ENCODE measurements at places on chromosomes 2 and 18.
A peak's percentile ranks its signal among the peaks of the same experiment; 100 is the strongest.

- DNase-seq = no peak
These were observed 43.1 kb upstream of the SELENOI start for GRCh38 chr2:26302846-26303245.

- DNase-seq = no peak
These were observed 261.4 kb downstream of the EPHA4 start for GRCh38 chr2:221310730-221311129.

- no peak for DNase-seq
These were observed 51.7 kb downstream of the RBKS start for GRCh38 chr2:27838502-27838901.

DNA sequence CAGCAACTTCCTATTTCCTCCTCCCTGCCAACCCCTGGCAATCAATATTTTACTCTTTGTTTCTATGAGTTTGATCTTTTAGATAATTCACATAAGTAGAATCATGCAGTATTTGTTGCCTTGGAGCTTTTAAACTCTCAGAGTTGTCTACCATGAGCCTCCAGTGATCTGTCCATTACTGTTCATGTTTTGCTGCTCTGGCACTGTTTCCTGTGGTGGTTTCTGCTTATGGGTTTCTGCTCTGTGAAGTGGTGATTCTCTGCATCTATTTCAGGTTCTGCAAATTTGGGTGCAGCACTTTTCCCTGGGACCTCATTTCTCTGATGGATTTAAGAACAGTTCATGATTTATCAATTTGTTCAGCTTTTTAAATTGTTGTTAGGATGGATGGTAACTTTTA lies 908.1 kb upstream of the FANCL start:
- no peak for DNase-seq

- DNase-seq = no peak
These were observed 114.1 kb downstream of the RIF1 start for GRCh38 chr2:151523850-151524249.

- DNase-seq = no peak
These were observed 209.1 kb downstream of the KCNH7 start for GRCh38 chr2:162629499-162629898.

- DNase-seq = no peak
These were observed 42.4 kb downstream of the POMC start for GRCh38 chr2:25125976-25126375.

- DNase-seq = no peak
These were observed 75.5 kb downstream of the TRABD2A start for GRCh38 chr2:84805250-84805958.

GRCh38 chr2:11103984-11104793 lies 51.1 kb upstream of the SLC66A3 start:
- no peak for DNase-seq

DNA sequence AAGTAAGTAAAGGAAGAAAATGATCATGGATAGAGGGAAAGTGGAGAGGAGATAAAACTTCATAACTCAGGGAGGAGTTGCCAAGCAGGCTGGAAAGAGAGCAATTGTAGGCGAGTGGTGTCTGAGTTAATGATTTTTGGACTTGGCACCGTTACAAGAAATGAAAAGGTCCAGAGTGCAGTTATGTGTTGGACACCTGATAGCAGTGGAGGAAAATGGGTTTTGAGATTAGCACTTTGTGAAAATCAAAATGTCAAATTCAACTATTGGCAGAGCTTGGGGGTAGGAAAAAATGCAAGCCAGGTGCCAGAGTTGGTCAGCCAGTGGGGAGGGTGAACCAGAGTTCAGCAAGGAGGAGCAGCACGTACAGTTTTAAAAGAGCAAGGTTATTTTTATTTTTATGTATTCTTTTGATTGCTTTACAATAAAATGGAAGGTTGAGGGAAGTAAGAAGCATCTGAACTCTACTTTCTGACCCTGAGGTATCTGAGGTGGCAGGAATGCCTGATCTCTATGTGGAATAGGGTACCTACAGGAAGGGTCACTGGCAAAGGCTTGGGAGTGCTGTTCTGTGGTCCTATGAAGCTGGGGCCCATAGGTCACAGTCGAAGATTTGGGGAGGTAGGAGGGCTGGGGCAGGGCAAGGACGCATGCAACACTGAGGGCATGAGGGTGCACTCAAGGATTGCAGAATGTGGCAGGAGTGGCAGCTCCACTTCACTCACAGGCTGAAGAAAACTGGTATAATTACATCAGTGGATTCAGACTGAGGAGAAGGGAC lies 127.5 kb downstream of the CD8B2 start:
- no peak for DNase-seq

DNA sequence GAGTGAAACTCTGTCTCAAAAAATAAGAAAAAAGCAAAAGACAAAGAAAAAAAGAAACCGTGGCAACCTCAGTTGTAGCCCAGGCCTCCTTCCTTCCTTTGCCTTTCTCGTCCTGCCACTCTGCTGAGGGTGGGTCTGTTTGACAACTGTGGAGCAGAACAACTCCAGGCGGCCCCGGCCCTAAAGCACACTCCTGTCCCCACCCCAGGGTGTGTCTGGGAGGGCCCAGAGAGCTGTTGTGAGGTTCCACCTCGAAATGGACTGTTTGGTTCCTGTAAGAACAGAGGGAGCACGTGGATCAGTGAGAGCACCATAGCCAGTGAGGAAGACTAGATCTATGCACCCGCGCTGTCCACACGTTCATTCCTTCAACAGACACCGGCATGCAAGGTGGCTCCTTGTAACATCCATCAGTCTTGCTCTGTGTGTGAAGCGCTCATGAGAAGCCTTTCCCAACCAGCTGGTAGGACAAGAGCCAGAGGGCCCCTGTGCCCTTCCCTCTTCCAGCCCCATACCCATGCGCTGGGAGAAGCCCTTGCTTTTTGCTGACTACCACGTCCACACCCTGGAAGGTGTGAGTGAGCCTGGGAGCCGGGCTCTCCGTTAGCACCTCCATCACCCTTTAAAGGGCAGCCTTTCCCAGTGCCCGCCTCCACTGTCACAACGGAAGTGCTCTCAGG lies 61.6 kb downstream of the SOWAHC start:
- no peak for DNase-seq

GRCh38 chr2:100485396-100485795 lies 15.1 kb downstream of the NMS start:
- DNase-seq = no peak

GRCh38 chr2:153875801-153876466 lies 4.2 kb downstream of the GALNT13 start:
- no peak for DNase-seq

DNA sequence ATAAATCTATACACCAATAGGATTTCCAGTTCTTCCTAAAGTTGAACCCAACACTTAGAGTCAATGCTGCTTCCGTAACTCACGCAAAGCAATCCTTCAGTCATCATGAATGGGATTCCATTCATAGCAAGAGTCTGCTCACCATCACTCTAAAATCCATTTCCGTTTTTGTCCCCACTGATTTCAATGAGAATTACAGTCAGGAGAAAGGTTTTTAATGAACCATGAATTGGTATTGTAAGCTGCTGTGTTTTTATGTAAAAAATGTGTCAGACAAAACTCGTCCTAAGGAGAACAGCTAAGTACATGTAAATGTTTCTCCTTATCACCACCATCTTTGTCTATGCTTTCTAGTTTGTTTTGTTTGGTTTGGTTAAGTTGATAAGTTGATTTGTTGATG lies 391.5 kb downstream of the IRS1 start:
- no peak for DNase-seq

DNA sequence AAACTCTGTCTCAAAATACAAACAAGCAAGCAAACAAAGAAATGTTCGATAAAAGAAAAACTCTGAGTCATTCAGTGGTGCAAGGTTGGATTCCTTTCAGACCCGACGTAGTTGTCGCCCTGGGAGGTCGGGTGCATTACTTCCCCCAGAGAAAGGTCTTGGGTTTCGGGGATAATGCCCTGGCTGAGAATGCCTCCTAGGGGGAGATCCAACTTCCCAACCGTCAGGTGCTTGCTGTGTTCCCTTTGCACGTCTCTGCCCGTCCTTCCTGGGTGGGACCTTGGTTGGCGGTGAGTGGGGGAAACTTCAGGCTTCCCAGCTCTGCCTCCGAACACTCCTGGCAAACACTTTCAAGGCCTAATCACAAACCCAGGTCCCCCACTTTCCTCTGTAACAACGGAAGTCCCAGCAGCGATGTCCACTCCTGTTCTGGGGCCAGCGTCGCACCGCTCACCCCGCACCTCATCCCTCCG lies 609 bp downstream of the TPGS2 start:
- peak; percentile 77 for DNase-seq

GRCh38 chr2:64203131-64203857 lies 59.1 kb upstream of the PELI1 start:
- no peak for DNase-seq

GRCh38 chr2:171469176-171469575 lies 35.1 kb downstream of the DCAF17 start:
- no peak for DNase-seq

- peak; percentile 64 for DNase-seq
These were observed 3.5 kb upstream of the TUBB6 start for GRCh38 chr18:12304351-12305210.

DNA sequence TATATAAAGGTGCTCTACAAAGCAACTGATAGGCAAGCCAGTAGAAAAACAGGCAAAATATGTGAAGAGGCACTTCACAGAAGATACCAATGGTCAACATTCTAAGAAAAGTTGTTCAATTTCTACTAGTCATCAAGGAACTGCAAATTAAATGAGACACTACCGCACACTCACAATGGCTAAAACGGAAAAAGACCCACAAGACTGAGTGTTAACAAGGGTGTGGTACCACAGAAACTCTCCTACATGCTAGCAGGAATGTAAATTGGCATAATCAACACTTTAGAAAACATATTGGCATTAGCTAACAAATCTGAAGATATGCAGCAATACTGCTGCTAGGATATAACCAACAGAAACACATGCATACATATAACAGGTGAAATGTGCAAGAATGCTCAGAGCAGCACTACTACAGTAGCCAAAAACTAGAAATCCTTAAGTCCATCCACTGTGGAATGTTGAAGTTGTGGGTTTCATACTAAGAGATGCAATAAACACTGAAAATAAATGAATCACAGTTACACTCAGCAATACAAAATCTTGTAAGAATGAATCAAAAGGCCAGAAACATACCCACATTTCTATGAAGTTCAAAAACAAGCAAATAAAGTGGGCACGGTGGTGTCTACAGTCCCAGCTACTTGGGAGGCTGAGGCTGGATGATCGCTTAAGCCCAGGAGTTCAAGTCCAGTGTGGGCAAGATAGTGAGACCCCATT lies 9.2 kb downstream of the RNU4ATAC start:
- no peak for DNase-seq

- no peak for DNase-seq
These were observed 34.8 kb upstream of the ASXL2 start for GRCh38 chr2:25912851-25913695.

DNA sequence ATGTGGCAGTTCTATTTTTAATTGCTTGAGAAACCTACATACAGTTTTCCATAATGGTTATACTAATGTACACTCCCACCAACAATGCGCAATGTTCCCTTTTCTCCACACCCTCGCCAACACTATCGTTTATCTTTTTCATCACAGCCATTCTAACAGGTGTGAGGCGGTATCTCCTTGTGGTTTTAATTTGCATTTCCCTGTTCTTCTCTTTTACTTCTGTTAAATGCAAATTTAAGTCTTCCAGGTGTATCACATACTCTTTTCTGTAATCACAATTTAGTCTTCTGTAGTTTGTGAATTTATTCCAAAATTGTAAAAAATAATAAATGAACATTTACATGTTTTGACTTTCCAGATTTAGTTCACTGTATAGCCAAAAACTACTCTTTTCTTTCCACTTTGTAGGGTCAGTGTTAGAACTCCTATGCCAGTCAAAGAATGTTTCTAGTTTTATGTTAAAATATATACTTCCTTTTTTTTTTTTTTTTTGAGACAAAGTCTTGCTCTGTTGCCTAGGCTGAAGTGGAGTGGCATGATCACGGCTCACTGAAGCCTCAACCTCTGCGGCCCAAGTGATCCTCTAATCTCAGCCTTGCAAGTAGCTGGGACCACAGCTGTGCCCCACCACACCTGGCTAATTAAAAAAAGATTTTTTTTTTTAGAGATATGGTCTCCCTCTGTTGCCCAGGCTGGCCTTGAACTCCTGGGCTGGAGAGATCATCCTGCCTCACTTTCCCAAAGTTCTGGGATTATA lies 15.4 kb upstream of the ACYP2 start:
- no peak for DNase-seq

DNA sequence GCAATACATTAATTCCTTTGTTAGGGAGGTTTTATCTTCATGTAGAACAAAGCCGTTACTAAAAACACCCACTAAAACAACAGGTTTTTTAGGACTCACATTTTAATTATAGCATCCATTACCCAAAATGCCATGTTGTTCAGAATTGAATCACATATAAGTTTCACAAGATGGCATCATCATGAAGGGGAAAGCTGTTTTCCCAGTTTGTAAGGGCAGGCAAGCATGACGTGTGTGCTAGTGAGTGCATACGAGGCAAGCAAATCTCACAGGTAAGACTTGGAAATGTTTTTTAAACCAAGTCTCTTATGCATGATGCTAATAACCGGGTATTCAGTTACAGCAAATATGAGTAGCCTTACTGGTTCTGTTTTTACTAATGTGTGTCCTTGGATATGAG lies 111.8 kb upstream of the NFATC1 start:
- peak; percentile 20 for DNase-seq

DNA sequence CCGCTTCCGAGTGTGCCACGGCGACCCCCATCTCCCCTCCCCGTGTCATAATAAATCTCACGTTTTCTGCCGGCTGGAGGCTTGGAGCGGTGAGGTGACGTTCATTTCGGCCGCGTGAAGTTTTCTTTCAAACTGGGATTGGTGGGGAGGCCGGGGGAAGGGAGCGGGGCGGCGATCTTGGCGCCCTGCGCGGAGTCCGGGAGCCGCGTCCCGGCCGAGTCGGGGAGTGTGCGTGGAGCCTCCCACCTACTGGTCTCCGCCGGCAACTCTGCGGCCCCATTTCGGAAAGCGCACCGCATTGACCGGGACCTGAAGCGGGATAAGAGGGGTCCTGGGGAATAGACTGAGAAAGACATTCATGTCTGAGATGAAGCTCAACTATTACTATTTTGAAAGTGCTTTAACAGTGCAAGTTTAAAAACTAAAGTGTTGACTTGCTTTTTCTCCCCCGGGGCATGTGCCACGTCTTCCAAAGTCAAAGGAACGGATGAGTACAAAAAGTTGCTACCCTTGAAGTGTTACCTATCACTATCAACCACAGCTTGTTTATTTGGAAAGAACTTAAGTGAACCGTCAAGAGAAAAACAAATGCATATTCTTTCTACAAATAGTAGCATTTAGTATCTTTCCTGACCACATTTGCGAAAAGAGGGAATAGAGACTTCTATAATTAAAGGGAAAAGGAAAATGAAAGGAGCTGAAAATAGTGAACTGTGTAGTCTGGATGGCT lies 818 bp upstream of the IKZF2 start:
- DNase-seq = peak; percentile 58

GRCh38 chr2:191690327-191690726 lies 12.4 kb downstream of the NABP1 start:
- no peak for DNase-seq

Data from NCI-H1092 treated with DMSO at 0.1 percent for 48 hours (cell line).